Left ventricle myocardium superior (tissue), 1 donor: ENCODE measurements at places on chromosomes 1 and 21.

DNA sequence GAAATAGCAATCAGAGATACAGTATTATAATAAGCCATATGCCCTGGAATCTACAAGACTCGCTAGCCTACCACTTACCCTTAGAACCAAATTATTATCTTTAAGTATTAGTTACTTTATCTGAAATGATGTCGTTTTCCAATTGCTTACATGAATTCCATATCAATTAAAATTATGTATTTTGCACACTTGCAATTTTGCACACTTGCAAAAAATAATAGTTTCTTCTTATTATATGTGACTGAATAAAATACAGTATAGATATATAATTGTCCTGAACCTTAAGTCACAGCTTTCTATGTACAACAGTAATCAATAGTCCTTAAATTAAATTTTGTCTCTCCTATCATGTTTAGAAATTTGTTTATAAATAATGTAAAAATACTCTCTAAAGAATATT lies 2095.1 kb downstream of the NCAM2 start:
- DNase-seq: no peak

DNA sequence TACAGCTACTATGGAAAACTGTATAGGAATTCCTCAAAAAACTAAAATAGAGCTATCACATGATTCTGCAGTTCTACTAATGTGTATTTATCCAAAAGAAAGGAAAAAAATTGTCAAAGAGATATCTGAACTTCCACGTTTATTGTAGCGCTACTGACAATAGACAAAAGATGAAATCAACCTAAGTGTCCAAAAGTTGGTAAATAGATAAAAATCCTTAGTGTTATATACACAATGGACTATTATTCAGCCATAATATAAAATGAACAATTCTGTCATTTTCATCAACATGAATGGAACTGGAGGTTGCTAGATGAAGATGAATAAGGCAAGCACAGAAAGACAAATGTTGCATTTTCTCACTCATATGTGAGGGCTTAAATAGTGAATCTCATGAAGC lies 1492.1 kb downstream of the MRPL39 start:
- no peak for DNase-seq

- DNase-seq: no peak
Measured at GRCh38 chr1:162133566-162133965, 64.1 kb downstream of the NOS1AP start.

DNA sequence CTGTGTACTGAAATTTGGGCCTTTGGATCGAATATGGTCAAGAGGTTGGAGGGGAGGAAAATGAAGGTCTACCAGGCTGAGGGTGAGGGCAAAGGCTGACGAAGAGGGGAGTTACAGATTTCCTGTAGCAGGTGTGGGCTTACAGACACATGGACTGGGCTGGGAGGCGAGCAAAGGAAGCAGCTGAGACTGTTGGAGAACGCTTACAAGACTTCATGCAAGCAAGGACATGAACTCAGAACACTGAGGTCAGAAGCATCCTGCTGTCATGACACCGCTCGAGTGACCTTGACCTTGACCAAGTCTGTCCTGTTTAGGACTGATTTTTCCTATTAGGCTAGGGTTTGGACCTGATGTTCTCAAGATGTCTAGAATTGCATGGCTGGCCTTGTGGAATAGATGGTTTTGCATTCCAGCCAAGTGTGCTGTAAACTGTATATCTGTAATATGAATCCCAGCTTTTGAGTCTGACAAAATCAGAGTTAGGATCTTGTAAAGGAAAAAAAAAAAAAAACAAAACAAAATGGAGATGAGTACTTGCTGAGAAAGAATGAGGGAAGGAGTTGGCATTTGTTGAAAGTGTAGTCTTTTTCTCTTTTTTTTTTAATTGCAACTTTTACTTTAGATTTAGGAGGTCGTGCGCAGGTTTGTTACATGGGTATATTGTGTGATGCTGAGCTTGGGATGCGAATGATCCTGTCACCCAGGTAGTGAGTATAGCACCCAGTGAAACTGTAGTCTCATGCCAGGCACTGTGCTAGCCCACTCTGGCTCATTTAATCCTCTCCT lies 5.8 kb downstream of the ELF3 start:
- DNase-seq: no peak

GRCh38 chr1:178573330-178573729 lies 60.4 kb downstream of the TEX35 start:
- no peak for DNase-seq

- DNase-seq: no peak
Measured at GRCh38 chr1:3159121-3159520, 90.1 kb downstream of the PRDM16 start.

DNA sequence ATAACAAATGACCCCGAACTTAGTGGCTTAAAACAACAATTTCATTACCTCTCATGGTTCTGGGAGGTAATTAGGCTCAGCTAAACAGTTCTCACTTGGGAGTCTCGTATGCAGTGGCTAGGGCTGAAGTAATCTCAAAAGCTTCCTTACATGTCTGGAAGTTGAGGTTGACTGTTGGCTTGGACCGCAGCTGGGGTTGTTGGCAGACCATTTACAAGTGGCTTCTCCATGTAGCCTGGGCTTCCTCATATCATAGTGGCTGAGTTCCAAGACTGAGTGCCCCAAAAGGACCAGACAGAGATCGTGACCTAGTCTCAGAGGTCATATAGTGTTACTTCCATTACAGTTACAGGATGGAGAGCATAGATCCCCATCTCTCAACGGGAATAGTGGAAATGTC lies 2.4 kb upstream of the POGZ start:
- no peak for DNase-seq

DNA sequence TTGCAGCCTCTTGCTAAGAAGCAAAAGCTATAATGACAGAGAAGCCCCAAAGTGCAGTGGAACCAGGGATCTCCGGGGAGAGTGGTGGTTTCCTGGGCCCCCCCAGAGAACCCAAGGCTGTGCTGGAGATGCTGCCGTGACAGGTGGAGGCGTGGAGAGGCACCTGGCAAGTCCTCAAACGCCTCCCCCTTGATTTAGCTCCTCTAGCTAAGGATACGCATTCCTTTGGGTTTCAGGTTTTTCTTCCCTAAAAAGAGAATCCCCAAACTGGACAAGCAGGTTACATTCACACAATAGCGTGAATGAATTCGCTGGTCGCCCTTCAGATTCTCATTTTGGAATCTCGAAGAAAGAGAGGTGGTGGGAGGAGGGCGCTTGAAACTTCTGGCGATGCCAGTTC lies 853 bp upstream of the ATP1A1 start:
- DNase-seq: no peak

DNA sequence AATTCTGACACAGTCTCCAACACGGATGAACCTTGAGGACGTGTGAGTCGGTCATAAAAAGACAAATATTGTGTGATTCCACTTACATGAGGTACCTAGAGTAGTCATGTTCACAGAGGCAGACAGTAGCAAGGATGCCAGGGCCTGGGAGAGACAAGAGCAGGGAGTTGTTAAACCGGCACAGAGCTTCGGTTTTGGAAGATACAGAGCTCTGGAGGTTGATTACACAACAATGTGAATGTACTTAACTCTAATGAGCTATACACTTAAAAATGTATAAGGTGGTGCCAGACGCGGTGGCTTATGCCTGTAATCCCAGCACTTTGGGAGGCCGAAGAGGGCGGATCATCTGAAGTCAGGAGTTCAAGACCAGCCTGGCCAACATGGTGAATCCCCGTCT lies 37.8 kb upstream of the NEK2 start:
- DNase-seq: no peak

GRCh38 chr1:92953491-92953890 lies 7.8 kb downstream of the DIPK1A start:
- DNase-seq: no peak

DNA sequence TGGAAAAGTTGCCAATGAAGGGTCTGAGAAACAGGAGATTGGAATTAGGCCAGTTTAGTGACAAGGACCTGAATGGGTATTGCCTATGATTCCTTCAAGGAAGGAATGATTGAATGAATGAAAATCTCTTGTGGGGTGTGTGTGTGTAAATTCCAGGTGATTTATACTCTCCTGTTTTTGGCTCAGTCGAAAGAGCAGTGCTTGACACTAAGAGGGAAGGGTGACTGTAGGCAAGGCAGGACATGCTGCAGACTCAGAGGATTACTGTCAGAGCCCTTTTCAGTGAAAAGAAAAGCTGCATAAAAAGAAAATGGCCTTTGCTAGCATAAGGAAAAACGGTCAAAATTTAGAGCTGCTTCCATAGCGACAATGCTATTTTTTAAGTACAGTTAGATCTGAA lies 30.1 kb downstream of the C1orf21 start:
- DNase-seq: no peak

DNA sequence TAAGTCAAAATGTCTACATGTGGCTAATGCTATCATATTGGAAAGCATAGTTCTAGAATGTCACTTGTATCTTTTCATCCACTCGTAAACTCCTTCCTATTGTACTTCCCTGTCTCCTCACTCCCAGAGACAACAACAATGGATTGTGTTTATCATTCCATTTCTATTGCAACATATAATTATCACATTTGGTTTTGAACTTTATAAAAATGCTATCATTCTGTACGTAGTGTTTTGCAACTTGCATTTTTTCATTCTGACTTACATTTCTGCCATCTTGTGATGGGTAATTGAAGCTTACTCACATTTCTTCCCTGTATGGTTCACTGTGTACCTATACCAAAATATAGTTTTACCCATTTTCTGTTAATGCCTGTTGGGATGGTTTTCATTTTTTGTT lies 14.5 kb upstream of the CSF3R start:
- no peak for DNase-seq

DNA sequence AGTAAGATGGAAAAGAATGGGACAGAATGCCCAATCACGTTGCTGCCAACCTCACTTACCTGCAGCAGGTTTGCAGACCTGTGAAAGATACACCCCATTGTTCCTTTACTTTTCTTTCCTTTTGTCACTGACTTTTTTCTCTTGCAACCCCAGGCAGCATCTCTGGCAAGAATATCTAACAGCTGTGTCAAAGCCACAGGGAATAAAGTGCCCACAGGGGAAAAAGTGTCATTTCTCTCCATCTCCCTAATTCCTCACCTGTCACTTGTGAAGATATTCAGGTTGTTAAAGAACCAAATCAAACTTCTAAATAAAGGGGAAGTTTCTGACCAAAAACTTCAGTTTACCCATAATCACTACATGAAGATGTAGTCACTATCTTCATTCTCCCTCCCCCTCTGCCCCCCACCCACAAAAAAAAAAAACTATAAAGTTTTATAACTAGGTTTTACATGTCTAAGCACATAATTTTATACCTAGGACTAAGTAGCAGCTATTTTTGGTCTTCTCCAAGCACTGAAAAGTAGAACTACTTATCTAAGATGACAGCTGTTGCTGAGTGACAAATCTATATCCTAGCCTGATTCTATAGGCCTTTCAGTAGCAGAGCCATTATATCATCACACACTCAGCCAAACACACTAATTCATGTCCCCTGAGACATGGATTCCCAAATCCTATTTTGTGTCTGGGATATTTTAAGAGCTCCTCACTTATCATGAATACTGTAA lies 54.9 kb downstream of the TBX15 start:
- no peak for DNase-seq
